ENCODE measurements at places on chromosomes 13 and 19. TPM values are rescaled to one million over a fixed set of nuclear protein-coding genes. Genes with fewer than 3 reads are reported as not detected.

PLIN3 gene
- total RNA-seq, result 157 TPM

DNA sequence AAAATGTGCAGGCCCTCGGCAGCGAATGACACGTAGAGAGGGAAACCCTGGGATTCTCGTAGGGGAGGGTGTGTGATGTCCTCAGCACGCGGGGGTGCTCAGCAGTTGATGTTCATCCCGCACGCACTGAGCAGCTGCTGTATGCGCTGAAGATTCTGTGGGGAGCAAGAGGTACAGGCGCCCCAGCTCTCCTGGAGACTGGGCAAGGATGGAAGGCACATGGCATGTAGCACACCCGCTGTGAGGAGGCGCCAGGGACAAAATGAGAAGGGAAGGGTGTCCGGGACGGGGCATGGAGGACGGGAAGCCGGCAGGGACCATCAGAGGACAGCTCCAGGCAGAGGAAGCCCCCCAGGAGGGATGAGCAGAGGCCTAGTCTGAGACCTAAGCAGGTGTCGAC is 15.4 kb downstream of the ATP11A start:
- DNase-seq, result no peak

GRCh38 chr13:110404321-110404720 is 97.2 kb downstream of the COL4A2 start:
- DNase-seq, result no peak

MUC16 gene
- 3.4 TPM for total RNA-seq

NLRP7 gene
- total RNA-seq, result not detected

- DNase-seq, result no peak
These were observed 3.9 kb downstream of the COG3 start for GRCh38 chr13:45468635-45469034.

DNA sequence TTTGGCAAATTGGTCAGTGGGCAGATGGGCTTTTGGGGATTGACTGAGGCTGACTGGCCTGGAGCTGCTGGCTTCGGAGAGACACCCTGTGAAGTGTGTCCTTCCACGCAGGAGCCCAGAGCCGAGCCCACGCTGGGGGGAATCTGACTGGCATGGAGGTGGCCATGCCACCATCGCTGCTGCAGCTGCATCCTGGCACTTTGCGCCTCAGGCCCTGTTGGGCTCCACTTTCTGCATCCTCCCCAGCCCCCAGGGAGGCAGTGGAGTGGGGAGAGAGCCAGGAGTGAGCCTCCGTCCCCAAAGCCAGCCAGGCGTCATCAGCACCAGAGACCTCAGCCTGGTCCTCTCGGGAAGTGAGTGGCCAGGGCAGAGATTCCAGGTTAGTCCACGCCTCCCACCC is 17.0 kb upstream of the NCCRP1 start:
- no peak for DNase-seq

DNA sequence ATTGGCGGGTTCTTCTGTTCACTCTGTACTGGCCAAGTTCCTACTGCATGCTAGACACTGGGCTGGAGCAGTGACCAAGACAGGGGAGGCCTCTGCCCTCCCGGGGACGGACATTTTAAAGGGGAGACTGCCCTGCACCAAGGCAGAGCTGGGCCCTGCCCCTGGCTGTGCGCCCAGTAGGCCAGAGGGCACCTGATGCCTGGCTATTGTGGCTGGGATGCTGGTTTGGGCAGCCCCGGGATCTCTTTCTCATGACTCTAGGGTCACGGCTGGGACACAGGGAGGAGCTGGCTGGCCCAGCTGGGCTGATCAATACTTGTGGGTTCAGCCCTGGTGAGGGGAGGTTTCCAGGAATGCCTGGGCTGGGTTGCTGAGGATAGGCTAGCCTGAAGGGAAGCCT is 17.7 kb downstream of the LIPE start:
- no peak for DNase-seq

GRCh38 chr19:39417463-39418181 is 5.2 kb downstream of the PLEKHG2 start:
- no peak for DNase-seq

BEST2 gene
- not detected for total RNA-seq

All from Panc1 (cell line).